ENCODE measurements at places on chromosomes 16 and 17. TPM values are rescaled to one million over a fixed set of nuclear protein-coding genes. Genes with fewer than 3 reads are reported as not detected.

GRCh38 chr16:17949141-17949981 is 387.2 kb downstream of the NPIPA8 start:
- DNase-seq: no peak

DNA sequence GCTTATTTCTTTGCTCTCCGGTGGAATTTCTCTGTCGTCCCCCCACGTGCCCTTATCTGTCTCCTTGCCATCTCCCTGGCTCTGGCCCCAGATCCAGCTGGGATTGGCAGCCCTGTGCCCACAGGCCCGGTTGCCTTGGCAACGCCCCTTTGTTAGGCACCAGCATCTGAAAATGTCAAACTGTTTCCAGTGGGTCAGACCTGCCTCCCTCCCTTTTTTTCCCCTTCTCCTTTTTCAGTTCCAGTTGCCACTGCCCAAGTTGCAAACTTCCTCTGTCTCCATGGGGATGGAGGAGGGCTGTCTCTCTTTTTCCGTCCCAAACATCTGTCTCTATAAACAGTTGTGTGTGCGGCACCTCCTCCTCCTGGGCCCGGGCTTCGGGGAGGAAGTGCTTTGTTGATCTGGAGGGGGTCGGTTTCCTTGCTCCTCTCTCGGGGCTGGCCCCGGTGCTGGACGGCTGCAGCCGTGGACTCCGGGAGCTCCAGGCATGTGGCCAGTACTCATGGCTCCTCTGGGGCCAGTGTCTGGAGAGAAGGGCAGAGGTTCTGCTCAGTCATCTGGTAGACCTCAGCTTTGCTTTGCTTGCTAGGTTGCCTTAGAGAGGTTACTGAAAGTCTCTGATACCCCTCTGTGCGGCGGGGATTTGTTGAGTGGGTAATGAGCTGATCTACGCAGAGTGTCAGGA is 35.3 kb downstream of the SOCS3 start:
- DNase-seq: no peak

- DNase-seq: peak; percentile 77
Measured at GRCh38 chr16:85688586-85689284, at the start of gene GINS2. GINS2 (minus strand) TSS chr16:85688954; CDS start chr16:85688898, 56 bp downstream.

DNA sequence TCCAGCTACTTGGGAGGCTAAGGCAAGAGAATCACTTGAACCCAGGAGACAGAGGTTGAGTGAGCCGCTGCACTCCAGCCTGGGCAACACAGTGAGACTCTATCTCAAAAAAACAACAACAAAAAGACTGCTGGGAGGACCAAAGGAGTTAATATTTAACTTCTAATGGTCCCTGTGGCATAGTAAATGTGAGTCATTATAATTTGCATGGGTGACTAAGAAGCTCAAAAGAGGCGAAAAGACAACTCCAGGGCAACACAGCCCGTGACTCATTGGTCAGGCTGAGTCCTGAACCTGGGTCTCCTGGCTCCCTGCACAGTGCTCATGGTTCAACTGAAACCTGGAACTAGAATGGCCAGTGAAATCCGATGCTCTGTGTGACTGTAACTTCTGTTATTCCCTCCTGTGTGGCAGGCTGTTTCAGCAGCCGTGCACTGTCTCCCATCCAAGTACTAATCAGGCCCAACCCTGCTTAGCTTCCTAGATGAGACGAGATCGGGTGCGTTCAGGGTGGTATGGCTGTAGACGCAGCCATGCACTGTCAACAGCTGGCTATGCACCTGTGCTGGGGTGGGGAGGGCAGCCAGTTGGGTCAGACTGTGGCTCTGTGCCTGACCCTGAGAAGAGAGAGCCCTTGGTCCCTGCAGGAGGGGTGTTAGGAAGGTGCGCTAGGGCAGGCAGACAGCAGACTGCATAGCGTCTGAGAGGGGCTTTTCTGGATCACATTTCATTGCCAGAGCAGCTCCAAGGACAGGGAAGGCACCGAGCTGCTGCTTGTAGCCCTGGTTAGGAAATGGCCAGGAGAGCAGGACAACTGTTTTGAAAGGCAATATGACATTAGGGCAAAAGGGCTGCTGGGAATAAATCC is 14.5 kb upstream of the GPRC5C start:
- DNase-seq: peak; percentile 98

GRCh38 chr16:19173649-19174383 is 5.8 kb downstream of the SYT17 start:
- no peak for DNase-seq

- no peak for DNase-seq
Measured at GRCh38 chr16:72427783-72428331, 255.9 kb upstream of the PMFBP1 start.

DNA sequence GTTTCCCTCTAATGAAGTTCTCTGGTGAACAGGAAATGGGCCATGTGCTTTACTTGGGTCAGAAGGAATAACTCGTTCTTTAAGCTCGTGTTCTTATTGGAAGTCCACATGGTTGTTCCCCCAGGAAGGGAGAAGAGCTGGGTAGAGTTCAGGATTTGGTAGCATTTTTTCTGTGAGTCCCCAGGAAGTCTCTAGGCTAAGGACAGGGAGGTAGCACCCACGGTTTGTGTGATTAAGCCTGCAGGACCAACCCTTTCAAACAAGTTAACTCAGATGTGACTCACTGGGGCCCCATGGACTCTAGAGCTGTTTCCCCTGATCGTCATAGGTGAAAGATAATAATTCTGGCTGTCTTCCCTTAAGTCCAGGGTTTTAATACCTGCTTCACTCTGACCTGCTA is 16.4 kb downstream of the SAP30BP start:
- peak; percentile 88 for DNase-seq

DNA sequence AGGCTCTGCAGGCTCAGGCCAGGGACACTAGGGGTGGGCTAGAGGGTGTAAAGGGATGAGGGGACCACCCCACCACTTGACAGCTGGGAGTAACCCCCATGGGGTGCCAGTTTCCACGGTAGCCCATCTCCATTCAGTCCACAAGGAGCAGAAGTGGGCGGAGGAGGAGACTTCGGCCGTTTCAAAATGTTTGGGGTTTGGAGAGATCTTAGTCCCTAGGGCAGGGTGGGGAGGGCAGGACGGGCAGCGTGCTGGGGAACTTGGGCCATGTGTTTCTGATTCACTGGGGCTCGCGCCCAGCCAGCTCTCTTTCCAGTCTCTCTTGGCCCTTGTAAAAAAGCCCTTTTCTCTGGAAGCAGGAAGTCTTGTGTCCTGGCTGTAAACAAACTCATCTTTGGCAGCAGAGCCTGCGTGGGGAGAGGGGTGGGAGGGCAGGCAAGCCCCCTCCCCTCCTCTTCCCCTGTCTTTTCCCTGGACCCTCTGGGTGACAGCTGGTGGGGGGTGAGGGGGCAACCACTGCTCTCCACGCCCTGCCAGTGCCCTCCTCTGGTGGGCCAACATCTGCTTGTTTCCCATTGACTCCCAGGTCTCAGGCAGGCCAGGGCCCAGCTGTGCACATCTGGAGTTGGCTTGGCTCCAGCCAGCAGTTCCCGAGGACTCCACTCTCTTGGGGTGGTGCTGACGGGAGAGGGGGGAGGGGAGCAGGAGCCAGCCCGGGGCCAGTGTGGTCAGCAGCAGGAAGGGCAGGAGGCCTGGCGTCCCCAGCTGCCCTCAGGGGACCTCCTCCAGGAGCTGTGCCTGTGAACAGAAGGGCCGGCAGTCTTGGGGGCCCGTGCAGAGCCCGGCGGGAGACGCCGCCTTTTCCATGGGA is 8.1 kb downstream of the CYGB start:
- no peak for DNase-seq

GRCh38 chr16:85950136-85950918 is 51.4 kb downstream of the IRF8 start:
- DNase-seq: no peak

DNA sequence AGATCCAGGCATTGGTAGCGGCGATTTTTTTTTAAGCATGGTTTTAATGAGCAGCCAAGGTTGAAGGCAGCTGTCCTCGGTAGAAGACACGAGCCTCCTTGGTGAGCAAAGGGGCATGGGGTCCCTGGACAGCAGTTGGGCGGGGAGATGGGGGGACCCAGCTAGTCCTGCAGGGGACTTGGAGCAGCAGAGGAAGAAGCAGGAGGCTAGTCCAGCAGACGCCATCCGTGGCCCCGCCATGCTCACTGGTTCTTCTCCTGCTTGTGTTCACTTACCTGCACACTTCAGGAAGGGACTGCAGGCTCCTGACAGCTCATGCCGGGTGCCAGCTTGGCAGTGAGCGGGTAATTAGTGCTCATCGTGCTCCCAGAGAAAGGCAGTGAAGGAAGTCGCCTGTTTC is 130.2 kb upstream of the CDH5 start:
- DNase-seq: no peak

- DNase-seq: peak; percentile 90
Measured at GRCh38 chr17:56786989-56787482, 46.7 kb downstream of the C17orf67 start.

DNA sequence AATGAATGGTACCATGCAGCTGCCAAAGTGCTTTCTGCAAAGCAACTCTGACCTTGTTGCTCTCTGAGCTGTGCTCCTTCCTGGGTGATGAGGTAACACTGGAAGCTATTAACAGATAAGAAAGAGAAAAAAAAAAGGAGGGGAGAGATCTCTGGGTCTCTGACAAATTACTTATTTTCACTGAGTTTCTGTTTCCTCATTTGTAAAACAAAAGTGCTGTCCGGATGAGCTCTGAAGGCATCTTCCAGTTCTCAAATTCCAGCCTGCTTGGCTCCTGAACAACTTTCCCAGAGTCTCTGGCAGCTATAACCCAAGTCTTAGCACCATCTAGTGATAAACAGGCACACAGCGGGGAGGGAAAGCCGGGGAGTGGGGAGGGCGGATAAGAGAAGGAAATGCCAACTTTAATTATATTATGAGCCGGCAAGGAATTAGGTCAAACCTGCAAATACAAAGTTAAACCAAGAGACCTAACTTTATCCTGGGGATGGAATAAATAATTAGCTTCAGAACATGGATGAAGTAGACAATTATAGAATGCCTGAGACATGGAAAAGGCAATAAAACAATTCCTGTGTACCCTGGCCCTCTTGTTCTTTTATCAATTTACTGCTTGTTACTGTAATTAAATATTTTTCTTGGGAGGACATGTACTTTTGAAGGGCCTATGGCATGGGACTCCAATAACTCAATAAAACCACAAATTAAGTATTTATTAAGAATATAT is 61.3 kb upstream of the KIFC3 start:
- peak; percentile 45 for DNase-seq

- DNase-seq: no peak
Measured at GRCh38 chr16:86872131-86872530, 293.8 kb downstream of the FOXL1 start.

- DNase-seq: no peak
Measured at GRCh38 chr17:2391597-2392251, 9.1 kb downstream of the MNT start.

GRCh38 chr17:77886387-77886728 is 72.1 kb upstream of the TNRC6C start:
- DNase-seq: no peak

GRCh38 chr17:63832455-63832854 is 5.0 kb upstream of the FTSJ3 start:
- no peak for DNase-seq

DNA sequence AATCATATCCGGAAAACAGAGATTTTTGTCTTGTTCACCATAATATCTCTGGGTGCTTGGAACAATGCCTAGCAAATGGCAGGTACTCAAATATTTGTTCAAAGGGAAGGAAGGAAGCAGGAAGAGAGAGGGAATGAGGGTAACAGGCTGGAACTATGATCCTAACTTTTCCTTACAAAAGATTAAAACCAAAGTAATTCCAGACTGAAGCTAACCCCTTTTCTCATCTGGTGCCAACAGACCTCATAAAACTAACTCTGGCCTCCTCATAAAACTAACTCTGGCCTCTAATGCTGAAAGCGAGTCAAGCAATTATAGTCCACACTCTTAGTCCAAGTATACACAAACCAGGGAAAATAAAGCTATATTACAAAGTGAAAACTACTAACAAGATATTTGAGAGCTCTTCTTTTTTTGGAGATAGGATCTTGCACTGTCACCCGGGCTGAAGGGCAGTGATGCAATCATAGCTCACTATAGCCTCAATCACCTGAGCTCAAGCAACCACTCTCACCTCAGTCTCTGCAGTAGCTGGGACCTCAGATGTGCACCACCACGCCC is 84.6 kb downstream of the KANSL1 start:
- no peak for DNase-seq

DNA sequence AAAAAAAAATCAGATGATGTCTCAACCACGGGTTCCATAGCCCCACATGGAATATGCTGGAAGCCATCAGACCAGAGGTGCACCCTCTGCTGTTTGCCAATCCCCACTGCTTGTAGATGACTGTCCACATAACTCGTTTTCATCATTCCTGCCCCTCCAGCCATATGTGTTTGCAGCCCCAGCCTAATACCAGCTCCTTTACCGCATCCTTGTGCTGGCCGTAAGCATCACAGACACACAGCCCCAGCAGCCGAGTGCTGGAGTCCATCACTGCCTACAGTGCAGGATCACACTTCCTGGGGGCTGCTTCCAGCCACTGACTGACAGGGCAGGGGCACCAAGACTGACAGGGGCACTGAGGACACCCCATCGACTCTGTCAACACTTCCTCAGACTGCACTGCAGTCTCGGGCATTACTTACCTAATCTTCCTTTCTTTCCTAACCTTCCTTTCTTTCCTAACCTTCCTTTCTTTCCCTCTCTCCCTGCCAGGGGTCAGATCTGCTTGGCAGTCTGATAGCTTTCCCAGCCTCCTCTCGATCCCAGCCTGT is 5.0 kb downstream of the RCVRN start:
- DNase-seq: no peak

GRCh38 chr17:57954397-57955182 is 622 bp downstream of the CUEDC1 start:
- DNase-seq: no peak

DNA sequence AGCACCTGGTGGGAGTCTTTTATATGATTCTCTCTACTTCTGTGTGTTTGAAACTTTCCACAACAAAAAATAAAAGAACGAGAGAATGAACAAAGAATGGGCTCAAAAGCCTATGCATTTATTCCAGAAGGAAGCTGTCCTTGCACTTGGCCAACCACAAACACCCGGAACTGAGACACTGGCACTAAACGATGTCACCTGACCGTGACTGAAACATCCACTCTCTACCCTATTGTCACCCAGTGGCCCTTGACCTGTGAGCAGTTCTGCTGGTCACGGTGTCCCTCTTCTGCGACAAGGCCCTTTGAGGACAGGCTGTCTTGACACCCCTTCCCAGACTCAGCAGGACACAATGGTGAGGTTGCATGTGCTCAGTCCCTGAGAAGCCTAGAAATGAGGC is 56.6 kb downstream of the TEKT5 start:
- no peak for DNase-seq

- no peak for DNase-seq
Measured at GRCh38 chr17:75498726-75499213, 16.6 kb downstream of the CASKIN2 start.

GRCh38 chr17:73641826-73642600 is 2.2 kb downstream of the SDK2 start:
- DNase-seq: no peak

NPIPA5 gene
- 9.3 TPM for total RNA-seq

CLEC3A gene
- not detected for total RNA-seq

P4HB gene
- 1,043 TPM for total RNA-seq

TBC1D3H gene
- total RNA-seq: not detected

SIRT7 gene
- total RNA-seq: 62.6 TPM

PITPNM3 gene
- total RNA-seq: 4.2 TPM

ATP1B2 gene
- total RNA-seq: not detected

TMEM114 gene
- not detected for total RNA-seq

TBX21 gene
- total RNA-seq: 0.20 TPM

SLC6A2 gene
- total RNA-seq: not detected

PIRT gene
- not detected for total RNA-seq

TBC1D26 gene
- 1.1 TPM for total RNA-seq

CCL1 gene
- total RNA-seq: not detected

AOC3 gene
- 5.9 TPM for total RNA-seq

CES3 gene
- 10.8 TPM for total RNA-seq
